Fibroblast of lung (primary cell): ENCODE measurements at places on chromosomes 5 and 9. TPM values are rescaled to one million over a fixed set of nuclear protein-coding genes. Genes with fewer than 3 reads are reported as not detected.
A peak's percentile ranks its signal among the peaks of the same experiment; 100 is the strongest.

Gene PCDHGA9
- 2.6 and 4.8 TPM in 2 replicates for total RNA-seq

DNA sequence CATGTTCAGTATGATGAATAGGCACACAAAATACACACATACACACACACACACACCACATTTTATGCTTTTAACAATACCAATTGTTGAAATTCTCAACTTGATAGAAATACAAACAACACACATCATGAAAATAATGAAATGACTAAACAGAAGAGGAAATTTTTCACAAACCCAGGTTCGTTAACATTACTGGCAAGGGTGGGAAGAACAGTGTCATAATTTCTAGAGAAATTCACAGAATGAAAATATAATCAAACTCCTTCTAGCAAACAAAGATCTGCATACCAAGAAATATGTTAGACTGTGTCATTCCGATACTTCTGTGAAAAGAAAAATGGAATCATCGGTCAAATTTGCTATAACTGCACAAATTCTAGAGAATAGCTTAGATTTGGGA lies 41.9 kb downstream of the ST8SIA4 start:
- no peak for DNase-seq
- no peaks in the 10 kb centered on the region for H3K27me3 ChIP-seq
- H3K27ac ChIP-seq: no peak overlapping the region
- H3K4me1 ChIP-seq: no peaks in the 10 kb centered on the region

DNA sequence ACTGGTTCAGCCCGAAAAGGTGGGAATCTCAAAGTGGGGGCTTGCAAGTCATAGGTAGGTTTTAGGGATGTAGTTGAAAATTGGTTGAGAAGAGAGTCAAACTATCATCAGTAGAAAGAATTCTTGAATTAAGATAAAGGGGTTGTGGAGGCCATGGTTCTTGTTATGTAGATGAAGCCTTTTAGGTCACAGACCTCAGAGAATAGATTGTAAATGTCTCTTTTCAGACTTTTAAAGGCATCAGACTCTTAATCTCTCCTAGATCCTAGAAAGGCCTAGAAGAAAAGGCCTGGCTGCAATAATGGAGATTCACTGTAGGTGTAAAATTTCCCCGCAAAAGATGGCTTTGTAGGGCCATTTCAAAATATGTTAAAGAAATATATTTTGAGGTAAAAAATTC lies 96.4 kb downstream of the PSAT1 start:
- H3K27me3 ChIP-seq: no peaks in the 10 kb centered on the region
- H3K4me3 ChIP-seq: no peak overlapping the region
- H3K36me3 ChIP-seq: no peaks in the 10 kb centered on the region
- H3K4me1 ChIP-seq: no peaks in the 10 kb centered on the region

GRCh38 chr5:107769519-107769918 lies 98.8 kb upstream of the EFNA5 start:
- no peak overlapping the region for H3K27ac ChIP-seq
- no peaks in the 10 kb centered on the region for H3K4me1 ChIP-seq
- no peaks in the 10 kb centered on the region for H3K27me3 ChIP-seq
- no peak for DNase-seq

- H3K27ac ChIP-seq: no peak overlapping the region
- H3K4me1 ChIP-seq: no peaks in the 10 kb centered on the region
- no peaks in the 10 kb centered on the region for H3K36me3 ChIP-seq
- no peak for DNase-seq
- H3K4me3 ChIP-seq: no peak overlapping the region
Observed at GRCh38 chr5:174188295-174188694, 142.8 kb downstream of the NSG2 start.

DNA sequence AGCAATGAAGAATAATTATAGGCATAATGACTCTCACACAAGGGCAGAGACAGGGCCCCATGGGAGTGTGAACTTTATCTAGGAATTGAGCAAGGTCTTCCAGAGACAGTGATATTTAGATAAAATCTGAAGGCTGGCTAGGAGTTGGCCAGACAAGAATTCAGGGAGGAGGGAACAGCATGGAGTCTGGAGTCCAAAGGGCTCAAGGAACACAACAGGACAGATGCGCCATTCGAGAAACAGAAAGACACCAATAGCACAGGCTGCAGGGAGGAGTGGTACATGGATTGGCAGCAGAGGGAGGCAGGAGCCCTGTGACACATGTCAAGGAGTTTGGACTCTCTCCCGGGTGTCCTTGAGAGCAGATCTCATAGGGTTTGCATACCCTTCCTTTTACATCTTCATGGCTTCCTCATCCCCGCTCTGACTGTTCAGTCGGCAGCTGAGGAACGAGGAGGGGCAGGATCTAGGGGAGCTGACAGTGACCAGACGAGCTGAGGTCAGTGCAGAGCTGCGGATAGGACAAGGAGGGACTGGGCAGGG lies 64.0 kb upstream of the XPA start:
- H3K4me3 ChIP-seq: no peak overlapping the region
- no peaks in the 10 kb centered on the region for H3K4me1 ChIP-seq
- no peak for DNase-seq
- peaks cover 25% of the 10 kb centered on the region for H3K27me3 ChIP-seq
- no peak overlapping the region for H3K27ac ChIP-seq

Gene SLC24A2
- total RNA-seq: under 0.01 TPM in 2 replicates

Gene INSYN2B
- 2.8 and 3.6 TPM in 2 replicates for total RNA-seq

DNA sequence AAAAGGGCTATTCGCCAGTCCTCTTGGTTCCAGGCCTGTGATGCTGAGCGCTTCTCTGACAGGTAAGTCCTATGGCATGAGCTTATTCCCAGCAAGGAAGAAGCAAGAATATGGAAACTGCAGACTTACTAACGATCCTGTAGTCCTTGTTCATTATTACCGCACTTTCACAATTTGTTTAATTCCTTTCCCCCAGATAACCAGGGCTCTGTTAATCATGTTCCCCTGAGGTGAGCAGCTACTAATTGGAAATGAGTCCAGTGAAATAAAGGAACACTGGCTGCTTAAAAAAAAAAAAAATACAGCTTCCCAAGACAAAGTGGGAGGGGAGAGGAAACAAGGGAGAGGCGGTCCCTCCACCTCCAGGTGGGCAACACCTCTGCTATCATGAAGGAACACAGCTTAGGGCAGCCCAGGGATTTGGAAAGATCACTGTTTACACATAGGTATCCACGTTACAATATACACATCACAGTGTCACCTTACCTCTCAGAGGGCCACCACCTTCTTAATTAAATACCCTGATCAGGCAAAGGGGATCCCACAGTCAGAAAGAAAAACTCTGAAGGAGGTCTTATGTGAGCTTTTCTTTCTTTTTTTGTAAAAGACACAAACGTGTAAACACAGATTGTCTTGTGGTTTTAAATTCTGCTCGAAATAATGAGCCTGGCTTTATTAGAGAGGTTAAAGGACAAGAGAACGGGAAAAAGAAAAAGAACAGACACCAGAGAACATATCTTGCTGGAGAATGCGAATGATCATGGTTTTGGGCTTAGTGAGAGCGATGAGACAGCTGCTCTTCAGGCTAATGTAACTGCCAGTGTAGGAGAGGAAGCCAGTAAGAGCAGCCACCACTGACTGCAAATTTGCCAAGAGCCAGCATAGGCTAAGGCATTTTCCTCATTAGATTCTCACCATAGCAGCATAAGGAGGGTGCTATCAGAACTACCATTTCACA lies 258.6 kb downstream of the CRB2 start:
- H3K27me3 ChIP-seq: no peaks in the 10 kb centered on the region
- no peak overlapping the region for H3K27ac ChIP-seq
- no peak for DNase-seq
- H3K4me1 ChIP-seq: no peaks in the 10 kb centered on the region

Gene CCDC127
- total RNA-seq: 5.6 and 7.4 TPM in 2 replicates

Gene TAL2
- total RNA-seq: 0.17 TPM in 1 of 2 replicates, not detected in the other

DNA sequence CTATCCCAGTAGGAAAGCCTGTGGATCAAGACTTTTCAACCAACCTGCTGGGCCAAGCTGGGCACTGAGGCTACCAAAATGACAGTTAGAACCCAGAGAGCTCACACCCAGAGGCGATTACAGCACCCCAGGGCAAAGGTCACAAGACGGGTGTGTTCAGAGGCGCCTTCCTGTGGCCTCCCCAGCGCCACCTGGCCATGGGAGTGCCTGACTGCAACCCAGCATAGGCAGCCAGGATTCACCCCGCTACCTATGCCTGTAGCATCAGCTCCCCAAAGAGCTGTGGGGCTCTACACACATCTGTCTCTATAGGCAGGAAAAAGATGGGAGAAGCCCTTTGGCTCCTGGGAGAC lies 33.5 kb downstream of the PDGFRB start:
- no peak overlapping the region for H3K4me3 ChIP-seq
- H3K27me3 ChIP-seq: no peaks in the 10 kb centered on the region
- no peak for DNase-seq
- H3K4me1 ChIP-seq: peaks cover 5% of the 10 kb centered on the region
- H3K27ac ChIP-seq: no peak overlapping the region

GRCh38 chr9:10387282-10387681 lies 225.5 kb downstream of the PTPRD start:
- no peaks in the 10 kb centered on the region for H3K36me3 ChIP-seq
- no peak for DNase-seq
- no peak overlapping the region for H3K27ac ChIP-seq
- H3K4me3 ChIP-seq: no peak overlapping the region

GRCh38 chr5:142263346-142263745 lies 61.5 kb downstream of the SPRY4 start:
- no peaks in the 10 kb centered on the region for H3K4me1 ChIP-seq
- H3K27ac ChIP-seq: no peak overlapping the region
- no peaks in the 10 kb centered on the region for H3K36me3 ChIP-seq

DNA sequence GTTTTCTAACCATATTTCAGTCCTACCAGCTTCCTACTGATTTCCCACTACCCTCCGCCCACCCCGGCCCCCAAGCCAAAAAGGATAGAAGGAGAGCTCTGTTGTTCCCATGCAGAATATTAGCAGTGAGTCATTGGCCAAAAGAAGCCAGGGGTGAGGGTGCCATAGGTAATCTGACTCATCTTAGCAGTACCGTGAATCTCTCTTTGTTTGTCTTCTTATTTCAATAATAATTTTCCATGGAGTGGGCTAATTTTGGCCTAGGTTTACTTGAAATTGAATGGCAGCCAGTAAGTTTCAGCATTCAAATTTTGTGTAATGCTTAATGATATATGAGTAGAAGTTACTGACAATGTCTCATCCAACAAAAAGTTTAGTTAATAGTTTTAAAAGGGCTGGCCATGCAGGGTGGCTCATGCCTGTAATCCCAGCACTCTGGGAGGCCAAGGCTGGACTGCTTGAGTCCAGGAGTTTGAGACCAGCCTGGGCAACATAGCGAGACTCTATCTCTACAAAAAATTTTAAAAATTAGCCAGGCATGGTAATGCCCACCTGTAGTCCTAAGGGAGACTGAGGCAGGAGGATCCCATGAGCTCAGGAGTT lies 74.2 kb downstream of the C9orf152 start:
- H3K27ac ChIP-seq: peak overlapping the region; percentile 34
- peaks cover 16% of the 10 kb centered on the region for H3K36me3 ChIP-seq
- H3K4me3 ChIP-seq: no peak overlapping the region
- peak; percentile 63 for DNase-seq
- H3K27me3 ChIP-seq: no peaks in the 10 kb centered on the region
- peaks cover 35% of the 10 kb centered on the region for H3K4me1 ChIP-seq
